ENCODE measurements at places on chromosomes 11 and 22.

- DNase-seq, result peak; percentile 90
Measured at GRCh38 chr11:1262172-1263006, 39.5 kb downstream of the MUC5B start.

GRCh38 chr11:22677153-22677903 is 10.9 kb downstream of the GAS2 start:
- no peak for DNase-seq

- DNase-seq, result no peak
Measured at GRCh38 chr22:50676661-50677492, 4.3 kb downstream of the SHANK3 start.

DNA sequence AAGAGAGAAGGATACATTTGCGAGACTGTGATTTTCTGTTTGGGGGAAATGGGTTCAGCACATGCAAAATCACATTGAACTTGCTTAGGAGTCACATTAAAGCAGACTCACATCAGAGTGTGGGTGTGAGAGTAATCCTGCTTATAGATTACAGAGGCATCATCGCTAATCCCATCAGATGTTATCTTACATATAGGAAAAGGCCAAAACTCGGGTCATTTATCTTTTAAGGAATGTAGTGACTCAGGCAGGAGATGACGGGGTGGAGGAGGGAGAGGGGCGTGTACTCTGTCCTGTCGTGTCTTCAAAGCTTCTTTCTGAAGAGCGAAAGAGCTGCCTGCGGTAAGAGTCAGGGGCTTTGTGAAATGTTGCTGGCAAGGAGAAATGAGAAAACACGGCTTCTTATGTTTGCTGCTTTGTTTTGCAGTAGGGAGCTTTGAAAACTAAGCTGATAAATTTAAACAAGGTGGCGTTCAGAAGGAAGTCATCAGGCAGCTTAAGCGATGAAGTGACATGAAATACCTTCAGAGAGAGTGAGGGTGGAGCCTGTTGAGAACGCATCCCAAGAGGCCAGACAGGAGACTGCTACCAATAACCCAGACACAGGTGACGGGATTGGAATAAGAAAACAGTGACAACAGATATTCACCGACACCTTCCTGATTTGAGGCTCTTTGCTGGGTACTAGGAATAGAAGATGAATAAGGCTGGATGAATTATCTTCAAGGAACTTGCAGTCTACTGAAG is 2.2 kb upstream of the C11orf16 start:
- no peak for DNase-seq

DNA sequence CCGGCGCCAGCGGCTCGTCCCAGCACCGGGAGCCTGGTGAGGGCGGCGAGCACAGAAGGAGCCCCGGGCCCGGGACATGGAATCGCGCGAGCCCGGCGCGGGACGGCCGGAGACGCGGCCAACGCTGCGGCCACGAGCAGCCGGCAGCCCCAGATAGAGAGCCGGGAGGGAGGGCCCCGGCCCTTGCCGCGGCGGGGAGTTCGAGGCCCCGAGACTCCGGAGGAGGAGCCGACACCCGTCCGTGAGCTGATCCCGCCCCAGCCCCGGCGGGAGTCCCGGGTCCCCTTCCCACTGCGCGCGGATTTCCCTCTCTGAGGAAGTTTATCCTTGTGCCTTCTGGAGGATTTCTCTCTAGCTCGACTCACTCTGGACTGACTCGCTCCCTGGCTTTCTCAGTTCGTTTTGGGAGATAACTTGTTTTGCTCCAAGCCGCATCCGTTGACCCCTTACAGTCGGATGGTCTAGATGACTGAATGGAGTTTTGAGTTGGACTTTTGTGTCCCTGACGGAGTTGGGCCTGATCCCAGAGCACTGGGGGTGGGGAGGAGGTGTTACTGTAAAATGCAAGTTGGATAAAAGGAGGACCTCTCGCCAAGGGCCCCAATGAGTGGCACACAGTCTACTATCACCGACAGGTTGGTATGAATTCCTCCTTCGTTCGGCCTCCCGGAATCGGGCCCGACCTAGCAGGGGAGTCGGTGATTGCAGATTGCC is 585 bp downstream of the ARHGEF12 start:
- peak; percentile 27 for DNase-seq

- no peak for DNase-seq
Measured at GRCh38 chr11:696955-697491, 1.4 kb downstream of the TMEM80 start.

GRCh38 chr22:23709107-23709506 is 18.3 kb downstream of the RGL4 start:
- no peak for DNase-seq
